ENCODE measurements at places on chromosomes 5 and 9.
A peak's percentile ranks its signal among the peaks of the same experiment; 100 is the strongest.

GRCh38 chr9:18606846-18607245, 132.9 kb downstream of the ADAMTSL1 start:
- DNase-seq, result no peak

- DNase-seq, result no peak
Observed at GRCh38 chr5:144712090-144712489, 541.4 kb downstream of the KCTD16 start.

GRCh38 chr5:163190283-163190682, 247.1 kb upstream of the CCNG1 start:
- no peak for DNase-seq

- DNase-seq, result no peak
Observed at GRCh38 chr9:124535846-124536245, 28.6 kb upstream of the NR5A1 start.

DNA sequence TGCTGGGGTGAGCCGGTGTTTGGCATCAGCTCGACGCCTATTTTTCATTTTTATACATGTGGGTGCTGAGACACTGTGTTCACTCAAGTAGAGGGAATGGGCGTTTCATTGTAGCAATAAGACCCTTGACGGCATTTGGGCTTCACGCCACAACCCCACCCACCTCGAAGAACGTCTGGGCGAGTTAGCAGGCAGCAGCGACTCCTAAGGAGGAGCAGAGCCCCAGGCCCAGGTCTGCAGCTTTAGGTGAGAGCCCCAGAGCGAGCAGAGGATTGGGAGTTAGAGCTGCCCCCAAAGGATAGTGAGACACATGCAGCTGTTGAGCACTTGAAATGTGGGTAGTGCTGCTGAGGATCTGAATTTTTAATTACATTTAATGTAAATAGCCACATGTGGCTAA, 1.6 kb upstream of the ZFP62 start:
- DNase-seq, result no peak

- no peak for DNase-seq
Observed at GRCh38 chr9:130930132-130930803, 8.8 kb downstream of the FIBCD1 start.

GRCh38 chr5:143448518-143448917, 45.0 kb upstream of the NR3C1 start:
- DNase-seq, result no peak

DNA sequence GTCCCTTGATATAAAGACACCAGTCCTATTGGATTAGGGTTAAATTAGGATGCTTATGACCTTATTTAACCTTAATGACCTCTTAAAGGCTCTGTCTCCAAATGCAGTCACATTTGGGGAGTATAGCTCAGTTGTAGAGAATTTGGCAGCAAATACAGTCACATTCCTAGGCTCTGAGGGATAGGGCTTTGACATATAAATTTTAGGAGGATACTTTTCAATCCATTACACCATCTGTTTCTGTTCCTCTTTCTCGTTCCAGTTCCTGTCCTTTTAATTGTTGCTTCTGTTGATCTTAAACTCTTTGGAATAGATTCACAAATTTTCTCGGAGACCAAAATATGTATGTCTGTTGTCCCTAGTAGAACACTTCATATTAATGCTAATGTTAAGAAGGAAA, 390.0 kb upstream of the PCSK5 start:
- DNase-seq, result no peak

DNA sequence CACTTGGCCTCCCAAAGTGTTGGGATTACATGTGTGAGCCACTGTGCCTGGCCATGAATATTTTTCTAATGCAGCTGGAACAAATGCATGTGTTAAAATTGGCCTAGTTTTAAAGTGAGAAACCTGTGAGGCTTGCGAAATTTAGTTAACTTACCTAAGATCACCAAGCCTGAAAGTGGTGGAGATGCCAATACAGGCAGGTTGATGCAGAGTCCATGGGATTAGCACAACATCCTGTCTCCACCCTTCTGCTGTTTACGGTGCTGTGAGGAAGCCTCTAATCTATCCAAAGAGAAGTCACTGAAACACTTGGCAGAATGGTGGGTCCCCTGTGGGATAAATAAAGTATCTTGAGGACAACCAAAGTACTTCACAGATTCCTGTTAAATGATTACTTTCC, 98.2 kb downstream of the PCSK5 start:
- no peak for DNase-seq

- DNase-seq, result no peak
Observed at GRCh38 chr5:176844706-176845391, 34.5 kb downstream of the UNC5A start.

GRCh38 chr9:92942688-92943616, 4.4 kb upstream of the FGD3 start:
- no peak for DNase-seq

DNA sequence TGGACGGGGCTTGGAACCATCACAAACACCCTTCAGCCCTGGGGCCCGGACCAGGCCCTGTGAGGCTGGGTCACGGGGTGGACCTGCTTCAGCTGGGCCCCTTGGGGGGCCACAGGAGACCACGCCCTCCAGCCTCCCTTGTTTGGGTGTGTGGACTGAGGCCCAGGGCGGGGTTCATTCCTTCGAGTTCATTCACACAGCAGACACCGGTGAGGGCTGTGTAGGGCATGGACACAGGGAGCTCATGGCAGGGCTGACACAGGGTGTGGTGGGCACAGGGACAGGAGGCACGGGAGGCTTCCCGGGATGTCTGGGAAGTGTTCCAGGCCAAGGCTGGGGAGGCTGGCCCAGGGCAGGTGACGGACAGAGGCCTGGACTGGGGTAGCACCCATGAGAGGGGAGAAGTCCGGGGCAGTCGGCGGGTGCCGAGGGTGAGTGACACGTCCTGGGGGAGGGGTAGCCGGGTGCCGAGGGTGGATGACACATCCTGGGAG, 8.9 kb downstream of the DNLZ start:
- DNase-seq, result no peak

DNA sequence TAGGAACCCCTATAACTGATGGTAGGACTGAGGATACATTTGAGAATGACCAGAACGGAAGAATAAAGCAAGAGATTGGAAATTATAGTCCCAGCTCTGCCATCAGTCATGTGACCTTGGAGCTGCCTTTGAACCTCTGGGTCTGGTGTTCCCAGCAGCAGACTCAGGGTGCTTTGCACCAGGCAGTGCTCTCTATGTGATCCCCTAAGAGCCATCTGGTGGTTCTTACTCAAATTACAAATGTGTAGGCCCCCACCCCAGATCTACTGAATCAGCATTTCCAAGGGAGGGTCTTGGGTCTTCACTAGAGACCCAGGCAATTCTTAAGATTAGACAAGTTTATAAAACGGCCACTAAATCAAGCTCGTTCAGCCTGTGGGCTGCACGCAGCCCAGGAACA, 40.2 kb upstream of the PRDM12 start:
- no peak for DNase-seq

DNA sequence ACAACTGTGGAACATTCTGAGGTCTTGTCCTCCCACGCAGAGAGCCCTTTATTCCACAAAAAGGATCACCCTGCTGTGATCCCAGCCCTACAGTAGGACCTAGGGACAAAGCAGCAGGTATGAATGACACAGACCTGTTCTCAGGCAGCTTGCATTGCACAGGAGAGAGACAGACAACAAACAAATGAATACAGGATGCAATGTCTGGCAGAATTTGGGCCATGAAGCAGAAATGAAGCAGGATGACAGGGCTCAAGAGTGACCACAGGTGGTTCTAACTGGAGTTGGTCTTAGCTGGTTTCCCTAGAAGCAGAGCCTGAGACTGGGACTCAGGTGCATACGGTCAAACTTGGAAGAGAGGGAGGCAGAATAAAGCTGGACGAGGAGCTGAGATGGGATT, 388.8 kb downstream of the CDK5RAP2 start:
- DNase-seq, result no peak

GRCh38 chr5:73254642-73255041, 81.6 kb downstream of the TMEM174 start:
- DNase-seq, result no peak

GRCh38 chr9:28456861-28457260, 883.6 kb upstream of the C9orf72 start:
- DNase-seq, result no peak

- no peak for DNase-seq
Observed at GRCh38 chr9:35079041-35079425, 709 bp downstream of the FANCG start.

GRCh38 chr9:87379300-87379699, 118.4 kb upstream of the DAPK1 start:
- DNase-seq, result no peak

- DNase-seq, result no peak
Observed at GRCh38 chr5:132873119-132873929, at the start of gene LEAP2. Gene LEAP2, plus strand, starts transcription at chr5:132873668. Its CDS starts 27 bp downstream, at chr5:132873695.

DNA sequence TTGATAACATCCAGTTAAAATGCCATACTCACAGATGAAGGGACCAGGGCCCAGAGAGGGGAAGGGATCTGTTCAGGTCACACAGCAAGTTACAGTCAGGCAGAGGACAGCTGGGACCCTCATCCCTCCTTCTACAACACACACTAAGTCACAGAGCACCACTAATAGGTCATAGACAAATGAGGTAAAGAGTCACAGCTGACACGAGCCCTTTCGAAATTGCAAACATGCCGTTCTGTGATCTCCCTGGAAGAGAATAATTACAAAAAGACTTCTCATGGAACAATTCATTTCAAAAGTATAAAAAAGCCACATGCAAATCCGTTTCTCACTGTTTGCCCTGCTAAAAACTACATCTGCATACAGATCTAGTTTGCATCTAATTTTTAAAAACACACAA, 15.5 kb downstream of the IGFBPL1 start:
- DNase-seq, result no peak

DNA sequence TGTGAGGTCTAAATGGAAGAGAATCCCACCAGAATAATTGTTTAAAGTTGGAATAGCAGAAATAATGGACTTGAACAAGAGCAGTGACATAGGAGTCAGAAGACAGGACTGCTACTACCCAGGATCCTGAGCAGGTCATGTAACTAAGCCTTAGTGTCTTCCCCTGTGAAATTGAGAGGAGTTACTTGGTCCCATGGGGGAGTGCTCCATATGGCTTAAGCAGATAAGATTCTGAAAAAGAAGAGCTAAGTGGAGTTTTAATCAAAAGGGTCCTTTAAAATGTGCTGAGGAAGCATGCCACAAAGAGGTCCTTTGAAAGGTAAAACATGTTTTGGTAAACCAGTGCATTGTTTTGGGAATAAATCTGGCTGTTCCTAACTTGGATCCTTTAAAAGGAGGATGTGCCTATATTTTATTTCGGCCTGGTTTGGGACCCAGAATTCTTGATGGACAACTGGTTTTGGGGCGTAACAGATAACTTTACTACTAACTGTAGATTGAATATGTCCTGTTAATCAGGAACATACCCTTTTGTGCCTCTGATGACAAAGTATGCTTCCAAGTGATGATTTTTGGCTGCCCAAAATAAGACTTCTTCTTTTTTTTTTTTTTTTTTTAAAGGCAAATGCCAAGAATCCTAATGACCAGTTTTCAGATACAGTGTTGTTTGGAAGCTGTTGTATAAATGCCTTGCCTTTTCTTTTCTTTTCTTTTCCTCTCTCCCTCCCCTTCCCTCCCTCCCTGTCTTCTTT, 5.7 kb downstream of the RCL1 start:
- no peak for DNase-seq

DNA sequence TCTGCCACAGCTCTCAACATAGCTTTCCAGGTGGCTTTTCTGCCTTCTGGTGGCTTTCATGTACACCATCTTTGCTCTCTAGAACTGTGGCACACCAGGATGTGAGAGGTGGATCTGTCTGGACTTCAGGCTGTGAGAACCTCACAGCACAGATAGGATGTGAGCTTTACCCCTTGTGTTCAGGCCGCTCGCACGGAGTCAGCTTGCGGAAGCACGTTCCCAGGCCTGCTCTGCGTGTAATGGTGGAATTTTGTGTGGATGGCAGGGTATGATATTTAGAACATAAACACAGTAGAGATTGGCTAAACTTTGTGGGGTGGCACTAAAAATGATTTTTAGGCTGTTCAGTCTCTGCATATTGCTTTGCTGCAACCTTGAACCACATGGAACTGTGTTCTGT, 250.5 kb downstream of the FANCC start:
- DNase-seq, result no peak

GRCh38 chr9:72038408-72038807, 22.0 kb downstream of the C9orf57 start:
- DNase-seq, result no peak

DNA sequence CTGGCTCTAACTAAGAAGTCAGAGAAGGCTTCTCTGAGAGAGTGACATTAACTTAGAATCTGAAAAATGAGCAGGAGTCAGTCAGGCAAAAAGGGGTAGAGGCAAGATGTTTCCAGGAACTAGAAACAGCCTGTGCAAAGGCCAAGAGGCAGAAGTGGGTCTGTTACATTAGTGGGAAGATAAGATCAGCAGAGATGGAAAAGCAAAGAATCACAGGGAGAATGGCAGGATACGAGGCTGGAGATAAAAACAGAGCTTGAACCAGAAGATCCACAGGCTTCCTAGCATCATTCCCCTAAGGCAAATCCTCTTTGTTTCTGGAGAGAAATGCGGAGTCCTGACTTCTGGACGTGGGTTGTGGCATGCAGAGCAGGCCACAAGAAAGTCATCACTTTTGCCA, 27.4 kb downstream of the ASTN2 start:
- DNase-seq, result no peak

DNA sequence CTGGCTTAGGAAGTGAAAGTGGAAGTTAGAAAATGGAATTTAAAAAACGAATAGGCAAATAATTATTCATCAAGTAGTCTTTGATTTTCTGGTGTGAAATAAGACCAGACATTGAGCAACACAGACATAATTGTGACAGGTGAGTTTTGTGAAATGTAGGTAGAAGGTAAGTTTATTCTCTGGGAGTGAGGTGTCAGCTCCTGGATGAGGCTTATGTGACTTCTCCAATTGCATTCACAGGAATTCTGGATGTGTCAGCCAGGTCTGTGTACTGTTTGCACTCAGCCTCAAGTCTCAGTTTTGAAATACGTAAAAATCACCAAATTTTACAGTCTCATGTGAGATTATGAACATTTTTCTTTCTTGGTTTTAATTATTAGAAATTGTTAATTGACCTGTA, 537.6 kb downstream of the CETN3 start:
- DNase-seq, result no peak

GRCh38 chr9:35051069-35051967, 21.1 kb downstream of the VCP start:
- peak; percentile 61 for DNase-seq

DNA sequence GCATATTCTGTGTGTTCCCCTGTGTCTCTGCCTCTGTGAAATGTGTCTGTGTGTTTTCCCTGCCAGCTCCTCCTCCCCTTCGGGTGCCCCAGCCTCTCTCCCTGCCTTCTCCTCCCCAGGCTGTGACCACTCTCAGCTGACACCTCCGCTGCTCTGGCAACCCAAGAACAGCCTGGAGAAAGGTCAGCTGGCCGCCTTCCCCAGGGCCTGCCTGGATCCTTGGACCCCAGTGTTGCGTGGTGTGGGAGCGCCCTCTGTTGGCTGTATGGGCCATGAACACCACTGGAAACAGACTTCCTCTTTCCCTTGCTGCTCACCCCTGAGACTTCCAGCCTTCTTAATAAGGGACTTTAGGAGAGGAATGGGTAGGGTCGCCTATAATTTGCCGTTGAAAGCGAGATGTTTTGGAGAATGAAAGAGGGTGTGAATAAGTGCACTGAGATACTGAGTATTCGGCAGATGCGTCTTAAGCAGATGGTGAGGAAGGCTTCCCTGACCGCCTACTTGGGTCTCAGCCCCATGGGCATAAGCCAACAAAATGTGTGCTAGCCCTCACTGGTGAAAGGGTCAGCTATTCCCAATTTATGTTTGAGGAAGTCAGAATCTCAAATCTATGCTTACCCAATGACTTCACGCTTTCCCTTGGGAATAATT, 114.9 kb upstream of the TRIM32 start:
- peak; percentile 74 for DNase-seq

Measured in GM10248 (cell line).